ENCODE measurements at places on chromosomes 12 and 14.

DNA sequence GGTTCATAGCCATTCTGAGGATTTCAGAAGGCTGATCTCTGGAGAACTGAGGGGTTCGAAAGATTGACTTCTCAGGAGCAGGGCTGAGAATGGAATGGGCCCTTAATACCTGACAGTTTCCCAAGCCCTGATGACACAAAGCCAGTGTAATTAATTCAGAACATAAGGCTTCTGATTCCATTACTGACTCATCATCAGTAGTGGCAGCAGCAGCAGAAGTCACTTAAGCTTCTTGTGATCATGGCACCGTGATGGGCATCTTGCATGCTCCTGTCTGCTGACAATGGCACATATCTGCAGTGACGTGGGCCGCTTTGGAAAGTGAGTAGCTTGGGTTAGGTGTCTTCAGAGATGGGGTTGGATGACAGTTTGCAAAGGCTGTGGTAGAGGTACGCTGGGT, 38.2 kb upstream of the GSG1 start:
- DNase-seq = no peak

DNA sequence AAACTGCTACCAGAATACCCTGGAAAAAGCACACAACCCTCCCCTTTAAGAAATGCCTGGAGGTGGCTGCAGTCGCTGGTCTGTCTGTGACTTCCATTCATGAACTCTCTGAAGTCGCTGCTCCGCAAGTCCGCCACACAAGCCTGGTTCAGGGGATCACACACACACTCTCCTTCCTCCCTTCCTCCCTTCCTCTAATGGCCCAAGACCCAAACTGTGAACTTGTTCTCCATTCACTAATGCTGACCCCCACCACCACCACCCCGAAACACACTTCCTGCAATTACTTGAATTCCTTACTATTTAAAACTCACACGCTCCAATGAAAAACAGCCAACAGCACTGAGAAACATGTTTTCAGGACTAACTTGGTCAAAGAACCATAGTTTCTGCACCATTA, 1.0 kb upstream of the LMO3 start:
- no peak for DNase-seq

DNA sequence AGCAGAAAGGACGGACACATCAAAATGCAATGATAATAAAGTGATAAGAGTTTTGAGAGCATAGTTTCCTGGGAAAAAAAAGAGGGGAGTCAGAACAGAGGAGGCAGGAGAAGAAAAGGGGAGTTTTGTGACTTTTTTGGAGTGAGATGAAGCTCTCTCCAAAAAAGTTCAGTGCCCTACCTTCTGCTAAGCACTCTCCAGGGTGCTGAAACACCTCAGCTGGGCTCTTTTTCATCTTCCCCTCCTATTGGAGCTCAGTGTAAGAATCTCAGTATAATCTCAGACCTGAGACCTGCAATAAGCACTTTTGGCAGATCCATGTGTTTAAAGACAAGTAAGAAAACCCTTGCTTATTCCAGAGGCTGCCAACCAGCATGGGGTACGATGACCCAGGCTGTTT, 58.9 kb upstream of the SRRM4 start:
- no peak for DNase-seq

- DNase-seq = no peak
Measured at GRCh38 chr12:93476555-93476954, 9.2 kb downstream of the MRPL42 start.

DNA sequence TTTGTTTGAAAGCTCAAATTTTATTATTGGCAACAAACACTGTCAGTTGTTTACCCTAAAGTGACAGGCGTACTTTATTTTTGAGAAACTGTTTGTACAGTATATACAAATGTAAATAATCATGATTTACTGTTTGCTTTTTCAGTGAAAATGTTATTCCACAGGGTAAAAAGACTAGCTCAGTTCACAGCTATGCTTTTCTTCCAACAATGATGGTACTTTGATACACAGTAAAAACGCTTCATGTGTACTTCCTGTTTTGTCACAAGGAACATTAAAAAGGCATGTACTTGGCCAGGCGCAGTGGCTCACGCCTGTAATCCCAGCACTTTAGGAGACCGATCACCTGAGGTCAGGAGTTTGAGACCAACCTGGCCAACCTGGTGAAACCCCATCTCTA, 53.7 kb downstream of the MON2 start:
- no peak for DNase-seq

DNA sequence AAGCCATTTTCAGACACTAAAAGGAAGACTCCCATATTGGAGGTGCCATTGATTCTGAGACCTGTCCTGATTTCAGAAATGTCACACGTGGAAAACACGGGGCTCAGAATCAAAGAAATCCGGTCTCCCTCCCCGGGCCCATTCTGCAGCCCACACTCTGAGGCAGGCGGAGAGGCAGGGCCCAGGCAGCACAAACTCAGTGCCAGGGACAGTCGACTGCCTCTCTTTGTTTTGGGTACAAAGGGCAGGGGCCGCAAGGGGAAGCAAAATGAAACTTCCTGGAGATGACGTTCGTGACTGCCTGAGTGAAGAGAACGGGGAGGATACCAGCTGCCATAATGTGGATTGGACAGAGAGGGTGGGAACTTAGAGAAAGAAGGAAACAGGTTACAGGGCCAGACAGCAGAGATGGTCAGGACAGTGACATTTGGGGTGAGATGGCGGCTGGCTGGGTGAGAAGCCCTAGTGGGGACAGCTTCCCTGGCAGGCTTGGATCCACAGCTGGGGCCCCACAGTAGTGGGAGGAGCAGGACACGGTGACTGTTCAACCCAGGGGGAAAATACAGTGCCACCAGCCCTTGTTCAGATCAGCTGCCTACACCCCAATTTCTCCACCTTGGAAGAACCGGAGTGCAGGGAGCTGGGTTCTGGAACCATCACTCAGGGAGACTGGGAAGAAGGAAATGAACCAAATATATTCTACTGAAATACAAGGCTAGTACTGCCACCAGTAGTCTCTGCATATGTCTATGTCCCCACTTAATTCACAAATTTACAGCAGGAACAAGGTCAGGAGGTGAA, 8.1 kb downstream of the GAPDH start:
- no peak for DNase-seq
